ENCODE measurements at places on chromosomes 11 and 22.

DNA sequence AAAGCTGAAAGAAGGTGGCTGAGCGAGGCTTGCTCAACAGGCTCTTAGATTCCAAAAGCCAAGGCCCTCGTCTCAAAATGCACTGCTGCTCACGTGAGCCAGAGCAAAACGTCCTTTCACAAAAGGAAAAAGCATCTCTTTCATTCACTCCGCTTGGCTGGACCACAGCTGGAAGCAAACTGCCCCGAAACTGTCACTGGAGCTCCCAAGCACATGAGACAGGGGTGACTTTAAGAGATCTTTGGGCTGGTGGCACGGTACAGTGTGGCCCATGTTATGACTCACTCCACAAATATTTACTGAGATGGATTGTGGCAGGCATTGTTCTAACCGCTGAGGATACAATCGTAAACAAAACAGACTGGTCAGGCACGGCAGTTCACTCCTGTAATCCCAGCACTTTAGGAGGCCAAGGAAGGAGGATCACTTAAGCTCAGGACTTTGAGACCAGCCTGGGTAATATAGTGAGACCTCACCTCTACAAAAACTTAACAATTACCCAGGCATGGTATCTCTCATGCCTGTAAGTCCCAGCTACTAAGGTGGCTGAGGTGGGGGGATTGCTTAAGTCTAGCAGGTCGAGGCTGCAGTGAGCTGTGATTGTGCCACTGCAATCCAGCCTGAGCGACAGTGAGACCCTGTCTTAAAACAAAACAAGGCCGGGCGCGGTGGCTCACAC lies 3.6 kb downstream of the PLA2G6 start:
- DNase-seq: no peak

GRCh38 chr11:102589047-102589459 lies 36.1 kb downstream of the MMP20 start:
- no peak for DNase-seq

GRCh38 chr11:8767466-8768142 lies 85.0 kb downstream of the RPL27A start:
- DNase-seq: no peak

- DNase-seq: no peak
Observed at GRCh38 chr11:17778956-17779860, 44.6 kb downstream of the KCNC1 start.

DNA sequence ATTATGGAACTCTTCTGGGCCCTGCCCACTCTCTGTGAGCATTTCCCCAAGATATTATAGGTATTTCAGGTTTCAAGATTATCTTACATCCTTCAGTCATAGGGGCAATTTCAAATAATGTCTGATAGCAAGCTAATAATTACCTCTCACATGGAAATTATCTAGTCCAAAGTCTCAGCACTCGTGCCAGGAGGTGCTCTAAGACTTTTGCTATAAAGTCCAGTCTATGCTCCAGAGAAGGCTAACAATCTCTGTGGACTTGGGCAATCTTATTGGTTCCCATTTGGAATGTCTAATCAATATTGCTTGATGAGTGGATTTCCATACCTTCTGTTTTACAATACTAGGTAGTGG lies 5.4 kb downstream of the TREH start:
- DNase-seq: no peak

DNA sequence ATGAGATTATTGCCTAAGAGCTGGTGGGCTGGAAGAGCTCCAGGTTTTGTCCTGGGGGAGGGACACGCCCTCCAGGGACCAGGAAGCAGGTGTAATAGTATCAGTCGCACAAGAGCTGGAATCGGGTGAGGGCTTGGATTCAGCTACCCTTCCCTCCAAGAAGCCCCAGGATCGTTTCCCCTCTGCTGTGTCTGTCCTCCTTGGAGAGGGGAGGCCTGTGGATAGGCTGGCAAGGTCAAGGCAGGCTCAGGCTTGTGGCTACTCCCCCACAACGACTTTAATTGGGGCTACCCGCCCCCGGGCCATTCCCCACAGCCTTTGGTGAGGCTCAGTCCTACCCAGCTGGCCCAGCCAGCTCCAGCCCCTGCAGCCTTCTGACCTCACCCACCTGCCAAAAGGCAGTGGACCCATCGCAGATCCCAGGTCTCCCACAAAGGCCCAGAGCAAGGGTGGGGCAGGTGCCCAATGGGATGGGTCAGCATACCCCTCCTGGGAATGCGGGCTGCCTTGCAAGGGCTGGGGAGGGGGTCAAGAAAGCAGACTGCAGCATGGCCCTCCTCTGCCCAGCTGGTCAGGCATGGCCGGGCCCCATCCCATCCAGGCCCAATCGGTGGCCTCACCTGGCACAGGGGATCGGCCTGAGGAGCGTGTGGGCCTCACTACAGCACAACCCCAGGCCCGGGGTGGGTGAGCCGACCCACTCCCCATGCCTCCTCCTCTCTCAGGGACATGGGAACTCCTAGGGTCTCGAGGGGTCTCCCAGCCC lies 1.0 kb downstream of the CTSD start:
- no peak for DNase-seq

- no peak for DNase-seq
Observed at GRCh38 chr22:45058622-45058912, 48.8 kb upstream of the PHF21B start.

- no peak for DNase-seq
Observed at GRCh38 chr22:17097701-17098100, 12.9 kb downstream of the IL17RA start.

GRCh38 chr11:124669193-124669592 lies 4.3 kb downstream of the SIAE start:
- no peak for DNase-seq

DNA sequence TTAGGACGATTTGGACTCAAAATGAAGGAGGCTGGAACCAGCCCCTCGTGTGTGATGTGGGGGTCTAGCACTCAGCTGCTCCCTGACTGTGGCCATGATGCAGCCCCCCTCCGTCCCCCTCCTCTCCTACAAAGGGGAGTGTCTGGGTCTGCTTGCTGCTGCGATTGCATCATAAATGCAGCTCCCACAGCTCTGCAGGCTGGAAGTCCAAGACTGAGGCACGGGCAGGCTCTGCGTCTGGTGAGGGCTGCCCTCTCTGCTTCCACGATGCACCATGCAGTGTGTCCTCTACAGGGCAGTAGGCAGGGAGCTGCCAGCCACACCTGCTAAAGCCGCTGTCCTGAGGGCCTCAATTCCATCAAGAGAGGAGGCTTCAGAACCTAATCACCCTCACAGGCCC lies 432.1 kb downstream of the BRD1 start:
- DNase-seq: no peak

DNA sequence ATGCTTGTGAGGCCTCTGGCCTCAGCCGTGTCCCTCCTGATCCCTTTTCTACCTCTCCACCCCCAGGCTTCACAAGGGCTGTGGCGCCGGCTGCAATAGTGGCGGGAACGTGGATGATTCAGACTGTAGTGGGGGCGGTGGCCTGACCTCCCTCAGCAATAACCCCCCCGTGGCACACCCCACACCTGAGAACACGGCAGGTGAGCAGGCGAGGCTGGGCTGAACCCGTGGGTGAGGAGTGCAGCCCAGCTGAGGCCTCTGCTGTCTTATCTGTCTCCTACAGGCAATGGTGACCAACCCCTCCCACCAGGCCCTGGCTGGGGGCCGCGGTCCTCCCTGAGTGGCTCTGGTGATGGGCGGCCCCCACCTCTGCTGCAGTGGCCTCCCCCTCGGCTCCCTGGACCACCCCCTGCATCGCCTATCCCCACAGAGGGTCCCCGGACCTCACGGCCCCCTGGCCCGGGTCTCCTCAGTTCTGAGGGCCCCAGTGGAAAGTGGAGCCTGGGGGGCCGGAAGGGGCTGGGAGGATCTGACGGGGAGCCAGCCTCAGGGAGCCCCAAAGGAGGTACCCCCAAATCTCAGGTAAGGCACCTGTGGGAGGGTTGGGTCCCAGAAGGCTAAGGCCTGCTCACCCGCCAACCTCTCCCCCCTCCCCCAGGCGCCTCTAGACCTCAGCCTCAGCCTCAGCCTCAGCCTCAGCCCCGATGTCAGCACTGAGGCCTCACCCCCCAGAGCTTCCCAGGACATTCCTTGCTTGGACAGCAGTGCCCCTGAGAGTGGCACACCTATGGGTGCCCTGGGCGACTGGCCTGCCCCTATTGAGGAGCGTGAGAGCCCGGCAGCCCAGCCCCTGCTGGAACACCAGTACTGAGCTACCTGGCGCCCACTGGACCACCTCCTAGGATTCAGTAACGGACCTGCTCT lies 1.5 kb upstream of the SIPA1 start:
- DNase-seq: no peak

- no peak for DNase-seq
Observed at GRCh38 chr22:19615867-19616581, 91.8 kb upstream of the CLDN5 start.

DNA sequence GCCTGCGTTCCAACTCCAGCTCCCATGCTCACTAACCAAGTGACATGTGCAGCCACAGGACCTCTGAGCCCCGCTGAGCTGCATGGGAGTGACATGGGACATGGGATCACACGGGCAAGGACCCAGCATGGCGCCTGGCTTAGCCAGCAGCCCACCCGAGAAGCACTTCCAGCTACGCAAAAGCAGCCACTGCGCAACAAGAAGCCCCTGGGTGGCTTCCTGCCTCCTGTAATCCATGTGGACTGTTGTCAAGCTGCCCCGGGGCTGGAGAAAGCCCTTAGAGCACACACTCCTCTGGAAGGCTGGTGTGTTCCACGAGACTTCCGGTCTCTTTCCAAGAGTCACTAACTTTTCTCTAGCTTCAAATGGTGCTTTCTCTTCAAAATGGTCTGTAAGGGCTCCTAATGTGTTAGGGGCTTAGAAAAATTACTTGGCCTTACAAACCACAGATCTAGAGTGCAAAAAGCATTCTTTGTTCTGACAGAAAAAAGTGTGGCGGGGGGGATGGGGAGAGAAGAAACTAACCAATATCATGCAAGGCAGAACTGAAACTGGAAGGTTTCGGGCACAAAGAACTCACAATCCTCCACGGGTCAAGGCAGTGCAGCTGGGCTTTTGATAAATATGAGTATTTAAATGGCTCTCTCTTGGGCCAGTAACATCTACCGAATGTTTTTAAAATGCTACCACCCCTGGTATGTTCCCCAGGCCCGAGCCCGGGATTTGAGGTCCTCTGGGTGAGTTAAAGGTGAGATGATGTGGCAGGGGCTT lies 5.5 kb downstream of the C11orf24 start:
- DNase-seq: no peak

DNA sequence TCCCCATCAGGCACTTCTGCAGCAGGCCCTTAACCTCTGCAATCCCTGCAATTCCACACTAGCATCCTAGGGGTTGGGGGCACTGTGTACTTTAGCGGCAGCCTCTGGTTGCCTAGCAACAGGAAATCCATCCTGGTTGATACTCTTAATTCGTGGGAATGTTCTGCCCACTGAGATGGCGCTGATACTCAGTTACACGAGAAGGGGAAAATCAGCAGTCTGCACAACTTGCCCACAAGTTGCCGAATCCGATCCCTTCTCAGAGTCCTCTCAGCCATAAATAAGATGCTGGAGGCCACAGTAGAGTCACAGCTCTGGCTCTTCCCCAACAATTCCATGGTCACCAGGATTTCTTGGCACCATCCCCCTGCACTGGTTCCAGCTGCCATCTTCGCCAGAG lies 57.6 kb upstream of the CRYBB3 start:
- no peak for DNase-seq

GRCh38 chr22:39634530-39635405 lies 64.2 kb downstream of the CACNA1I start:
- no peak for DNase-seq

- DNase-seq: no peak
Observed at GRCh38 chr11:68014947-68015447, 4.9 kb downstream of the ALDH3B1 start.

DNA sequence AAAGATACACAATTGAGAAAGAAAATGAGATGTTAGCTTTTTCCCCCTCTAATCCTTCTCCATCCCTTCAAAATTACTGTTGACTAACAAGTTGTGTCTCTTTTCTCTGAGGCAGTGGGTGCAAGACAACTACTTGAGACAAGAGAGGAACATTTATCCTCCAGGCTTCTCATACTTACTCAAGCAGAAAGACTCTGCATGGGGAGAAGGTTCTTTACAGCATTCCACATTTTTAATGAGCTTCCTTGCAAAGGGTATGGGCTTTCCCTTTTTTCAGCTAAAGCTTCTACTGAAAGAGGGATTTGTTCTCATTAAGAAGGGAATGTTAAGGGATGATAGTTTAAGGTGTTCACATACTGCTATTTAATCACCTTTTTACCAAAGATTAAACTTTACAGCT lies 47.8 kb downstream of the PAX6 start:
- DNase-seq: no peak

DNA sequence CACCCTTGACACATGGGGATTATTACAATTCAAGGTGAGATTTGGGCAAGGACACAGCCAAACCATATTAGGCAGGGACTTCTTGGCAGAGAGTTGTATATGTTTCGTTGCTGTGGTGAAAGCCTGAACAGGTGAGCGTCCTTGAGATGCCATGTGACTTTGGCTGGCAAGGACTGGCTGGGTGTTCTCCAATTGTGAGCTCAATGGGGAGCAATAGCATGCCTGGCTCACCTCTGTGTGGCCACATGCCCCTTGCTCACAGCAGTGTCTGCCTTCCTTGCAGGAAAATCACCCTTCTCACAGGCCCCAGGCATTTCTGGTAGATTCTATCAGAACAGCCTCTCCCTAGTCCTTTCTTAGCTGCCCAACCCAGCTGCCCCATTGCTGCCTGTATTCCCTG lies 105.5 kb downstream of the PARVA start:
- no peak for DNase-seq

DNA sequence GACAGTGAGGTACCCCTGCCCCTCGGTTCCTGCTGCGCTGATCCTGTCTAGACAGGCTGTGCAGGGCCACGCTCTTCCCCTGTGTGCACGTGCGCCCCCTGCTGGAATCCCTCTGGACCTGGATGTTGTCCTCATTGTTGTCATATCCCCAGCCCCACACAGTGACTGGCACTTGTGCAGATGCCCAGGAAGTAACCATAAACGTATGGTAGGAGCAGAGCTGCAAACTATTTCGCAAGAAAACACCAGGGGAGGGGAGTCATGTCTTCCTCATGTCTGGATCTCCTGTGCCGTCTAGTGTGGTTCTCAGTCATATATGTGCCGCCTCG lies 114.7 kb downstream of the CRYBB2 start:
- DNase-seq: no peak

GRCh38 chr11:82818409-82819043 lies 81.7 kb downstream of the PRCP start:
- DNase-seq: no peak

- DNase-seq: no peak
Observed at GRCh38 chr11:45259592-45259991, 26.5 kb downstream of the SYT13 start.

- no peak for DNase-seq
Observed at GRCh38 chr11:57306161-57306876, 18.4 kb downstream of the TNKS1BP1 start.

- no peak for DNase-seq
Observed at GRCh38 chr11:56396047-56396446, 16.4 kb upstream of the OR5AL1 start.
